Right ventricle myocardium superior (tissue), 1 donor: ENCODE measurements at places on chromosomes 4 and X. TPM values are rescaled to one million over a fixed set of nuclear protein-coding genes. Genes with fewer than 3 reads are reported as not detected.

GRCh38 chr4:141158219-141158618, 24.9 kb upstream of the RNF150 start:
- no peak for DNase-seq

- no peak for DNase-seq
Observed at GRCh38 chr4:149311076-149311475, 504.6 kb downstream of the IQCM start.

- no peak for DNase-seq
Observed at GRCh38 chr4:1315306-1315705, 25.6 kb downstream of the MAEA start.

GRCh38 chr4:152369902-152370295, 166.0 kb downstream of the FBXW7 start:
- DNase-seq = no peak

DNA sequence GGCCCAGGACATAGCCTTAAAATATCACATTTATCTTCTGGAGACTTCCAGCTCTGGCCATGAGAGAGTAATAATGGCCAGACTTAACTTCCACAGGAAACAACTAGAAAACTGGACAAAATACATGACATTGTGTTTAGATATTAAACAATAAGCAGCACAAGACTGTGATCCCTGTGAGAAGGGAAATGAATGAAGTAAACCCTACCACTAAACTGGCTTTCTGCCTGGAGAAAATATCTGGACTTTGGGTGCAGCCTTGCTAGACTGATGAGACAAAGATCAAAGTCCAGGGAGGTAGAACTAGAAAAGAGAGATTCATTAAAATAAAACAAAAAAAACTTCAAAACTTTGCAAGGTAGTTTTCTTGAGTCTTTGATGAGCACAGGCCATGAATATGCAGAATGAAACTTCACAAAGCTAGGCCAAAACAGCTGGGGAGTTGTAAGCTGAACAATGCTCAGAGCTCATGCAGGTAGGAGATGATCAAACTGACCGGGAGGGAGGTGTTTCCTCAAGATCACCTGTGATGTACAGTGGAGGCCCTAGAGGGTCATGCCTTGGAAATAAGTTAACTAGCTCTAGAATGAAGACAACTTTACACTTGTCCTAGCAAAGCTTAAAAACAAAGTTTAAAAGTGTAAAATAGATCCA, 147.0 kb upstream of the SH3RF1 start:
- no peak for DNase-seq

DNA sequence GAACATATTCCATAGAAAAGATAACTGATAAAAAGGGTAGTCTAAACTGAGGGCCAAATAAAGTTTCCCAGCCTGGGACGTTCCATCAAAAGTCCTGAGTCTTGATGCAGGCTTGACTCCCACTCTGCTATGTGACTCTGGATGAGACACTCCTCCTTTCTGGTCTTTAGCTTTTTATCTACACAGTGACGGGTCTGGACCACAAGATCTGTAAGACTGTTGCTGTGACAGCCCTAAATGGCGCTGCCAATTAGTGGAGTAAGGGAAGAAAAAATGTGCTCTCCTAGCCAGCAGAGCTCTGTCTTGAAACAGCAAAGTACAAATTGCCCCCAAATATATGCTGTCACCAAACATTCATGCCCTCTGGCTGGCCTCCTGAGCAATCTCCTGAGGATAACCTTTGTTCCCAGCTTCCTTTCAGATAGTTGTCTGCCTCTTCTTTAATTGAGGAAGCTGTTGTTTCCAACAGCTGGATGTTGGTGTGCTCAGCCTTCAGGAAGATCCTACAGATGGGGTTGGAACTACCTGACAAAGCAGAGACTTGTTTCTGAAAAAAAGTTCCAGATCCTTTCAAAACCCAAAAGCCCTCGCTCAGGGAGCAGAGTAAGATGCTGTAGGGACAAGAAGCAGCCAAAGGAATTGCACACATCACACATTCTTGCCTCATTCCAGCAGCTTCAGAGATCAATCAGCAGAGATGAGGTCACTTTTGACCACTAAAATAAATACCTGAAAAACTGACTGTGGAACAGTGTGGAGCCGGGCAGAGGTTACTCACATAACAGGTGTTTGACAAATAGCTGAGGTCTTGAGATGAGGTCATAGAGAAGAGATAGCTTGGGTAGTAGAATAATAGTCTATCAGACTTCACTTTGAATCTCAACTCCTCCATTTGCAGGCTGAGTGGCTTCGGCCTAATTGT, 383.4 kb upstream of the FGF13 start:
- no peak for DNase-seq

DNA sequence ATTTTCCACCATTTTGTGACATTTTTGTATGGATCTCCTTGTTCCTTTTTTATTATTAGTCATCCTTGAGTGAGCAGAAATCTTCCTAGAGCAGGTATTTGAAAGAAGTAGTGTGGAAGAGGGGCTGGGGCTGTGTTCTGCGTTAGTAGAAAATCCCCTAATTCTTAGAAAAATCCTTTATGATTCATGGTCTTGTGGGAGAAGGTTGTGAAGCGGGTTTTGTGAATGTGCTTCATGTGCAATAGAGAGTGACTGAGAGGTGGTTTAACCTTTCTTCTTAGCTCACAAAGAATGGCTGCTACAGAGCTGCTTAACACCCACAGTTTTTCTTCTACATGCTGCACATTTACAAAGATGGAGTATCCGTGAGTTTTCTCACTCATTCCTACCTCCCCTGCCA, 220.5 kb downstream of the IDS start:
- DNase-seq = no peak

The P2RY4 gene
- total RNA-seq = not detected

The SYTL5 gene
- total RNA-seq = not detected

The CFI gene
- total RNA-seq = 10.6 TPM

The CLDN22 gene
- not detected for total RNA-seq

The IL1RAPL2 gene
- not detected for total RNA-seq
